ENCODE measurements at places on chromosomes 3 and 15.

- DNase-seq, result peak; percentile 9
Measured at GRCh38 chr15:98503970-98504369, 144.4 kb upstream of the IGF1R start.

DNA sequence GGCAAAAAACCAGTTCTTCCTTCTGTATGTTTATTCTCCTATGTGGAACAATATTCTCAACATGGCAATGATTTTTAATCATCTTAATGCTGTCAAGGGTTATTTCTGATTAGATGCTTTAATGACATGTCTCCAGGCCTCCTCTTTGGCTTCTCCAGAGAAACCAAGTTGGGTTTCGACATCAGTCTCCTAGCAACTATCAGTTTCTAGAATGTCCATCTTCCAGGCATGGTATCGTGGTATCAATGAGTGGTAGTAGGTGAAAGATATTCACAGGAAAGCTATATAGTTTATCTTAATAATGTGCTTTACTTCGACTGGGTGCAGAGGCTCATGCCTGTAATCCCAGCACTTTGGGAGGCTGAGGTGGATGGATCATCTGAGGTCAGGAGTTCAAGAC lies 128.5 kb downstream of the C3orf70 start:
- DNase-seq, result peak; percentile 10

DNA sequence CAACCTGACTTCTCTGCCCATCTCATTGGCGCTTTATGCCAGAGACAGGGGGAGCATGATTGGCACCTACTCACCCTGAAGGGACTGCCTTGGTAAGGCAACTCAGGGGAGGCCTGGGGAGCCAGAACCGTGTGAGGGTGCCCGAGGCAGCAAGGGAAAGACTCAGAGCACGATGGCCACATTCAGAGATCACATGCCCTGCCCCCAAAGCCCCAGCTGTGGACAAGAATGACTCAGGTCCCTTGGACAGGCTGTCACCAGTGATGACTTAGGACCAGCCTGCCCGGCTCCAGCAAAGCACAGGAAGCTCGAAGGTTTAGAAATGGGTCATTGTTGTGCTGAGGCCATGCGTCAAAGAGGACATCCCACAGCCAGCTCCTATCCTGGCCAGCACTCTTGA lies 49.1 kb upstream of the LIMD1 start:
- DNase-seq, result no peak

GRCh38 chr3:186525369-186526255 lies 18.6 kb downstream of the CRYGS start:
- DNase-seq, result no peak

- DNase-seq, result no peak
Measured at GRCh38 chr3:72453706-72454105, 394.5 kb downstream of the SHQ1 start.

DNA sequence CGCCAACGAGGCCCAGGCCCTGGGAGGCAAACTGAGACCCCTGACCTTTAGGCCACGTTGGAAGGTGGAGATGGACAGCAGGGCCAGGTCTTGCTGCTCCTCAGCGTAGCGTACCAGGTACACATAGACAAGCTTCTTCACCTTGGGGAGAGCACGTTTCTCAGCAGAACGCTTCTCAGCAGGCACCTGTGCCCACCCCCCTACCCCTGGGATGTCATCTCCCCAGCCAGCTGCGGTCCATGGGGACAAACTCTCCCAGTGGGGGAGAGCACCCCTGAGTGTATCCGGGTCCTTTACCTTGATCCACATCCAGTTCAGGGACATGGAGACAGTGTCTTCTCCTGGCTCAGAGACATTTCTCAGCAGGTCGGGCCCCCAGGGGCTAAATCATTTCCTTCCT lies 21.0 kb downstream of the AP3B2 start:
- DNase-seq, result no peak

GRCh38 chr3:99131876-99132275 lies 230.4 kb upstream of the DCBLD2 start:
- DNase-seq, result peak; percentile 66

- DNase-seq, result no peak
Measured at GRCh38 chr3:127772827-127773751, 49.2 kb downstream of the MGLL start.

GRCh38 chr3:37862219-37862902 lies 681 bp downstream of the CTDSPL start:
- peak; percentile 74 for DNase-seq

DNA sequence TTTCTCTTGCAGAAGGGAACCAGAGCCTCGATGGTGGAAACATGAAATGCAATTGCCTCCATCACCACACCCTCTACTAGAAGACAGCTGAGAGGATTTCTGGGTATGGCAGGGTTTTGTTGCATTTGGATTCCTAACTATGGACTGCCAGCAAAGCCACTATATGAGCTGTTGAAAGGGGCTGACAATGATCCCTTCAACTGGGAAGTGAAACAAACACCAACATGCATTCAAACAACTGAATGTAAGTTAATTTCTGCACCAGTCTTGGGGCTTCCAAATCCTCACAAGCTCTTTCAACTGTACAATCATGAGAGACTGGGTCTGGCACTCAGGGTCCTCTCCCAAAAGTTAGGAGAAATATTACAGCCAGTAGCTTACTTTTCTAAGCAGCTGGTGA lies 116.7 kb upstream of the PLCL2 start:
- no peak for DNase-seq

DNA sequence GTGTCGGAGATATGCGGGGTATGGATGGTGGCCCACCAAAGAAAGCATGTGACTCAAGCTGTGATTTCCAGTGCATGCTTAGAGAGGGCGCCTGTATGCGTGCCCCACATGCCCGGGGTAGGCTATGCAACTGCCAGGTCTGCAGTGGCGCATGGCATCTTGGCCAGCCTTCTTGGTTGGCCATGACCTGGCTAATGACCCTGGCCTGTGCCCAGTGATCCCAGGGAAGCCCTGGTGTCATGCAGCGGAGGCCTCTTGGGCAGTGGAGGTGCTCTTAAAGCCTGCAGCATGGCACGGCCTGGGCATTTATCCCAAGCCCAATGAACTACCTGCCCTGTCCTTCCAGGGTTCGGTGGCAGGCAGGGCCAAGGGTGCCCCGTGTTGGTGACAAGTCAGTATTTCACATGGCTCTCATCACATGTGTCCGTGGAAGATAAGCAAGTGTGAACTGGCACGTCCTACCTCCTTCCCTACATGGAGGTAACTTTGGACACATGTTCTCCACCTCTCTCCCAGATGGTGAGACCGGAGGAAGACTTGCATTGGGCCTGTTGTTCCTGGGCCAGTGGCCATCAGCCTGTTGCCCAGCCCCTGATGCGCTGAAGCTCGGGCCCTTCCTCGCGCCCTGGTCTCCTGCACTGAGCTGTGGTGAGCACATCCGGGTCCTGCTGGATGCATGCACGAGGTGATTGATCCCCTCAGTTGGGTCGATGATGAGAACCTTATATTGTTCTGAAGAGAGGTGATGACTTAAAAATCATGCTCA lies 192.0 kb downstream of the UBE3A start:
- no peak for DNase-seq

DNA sequence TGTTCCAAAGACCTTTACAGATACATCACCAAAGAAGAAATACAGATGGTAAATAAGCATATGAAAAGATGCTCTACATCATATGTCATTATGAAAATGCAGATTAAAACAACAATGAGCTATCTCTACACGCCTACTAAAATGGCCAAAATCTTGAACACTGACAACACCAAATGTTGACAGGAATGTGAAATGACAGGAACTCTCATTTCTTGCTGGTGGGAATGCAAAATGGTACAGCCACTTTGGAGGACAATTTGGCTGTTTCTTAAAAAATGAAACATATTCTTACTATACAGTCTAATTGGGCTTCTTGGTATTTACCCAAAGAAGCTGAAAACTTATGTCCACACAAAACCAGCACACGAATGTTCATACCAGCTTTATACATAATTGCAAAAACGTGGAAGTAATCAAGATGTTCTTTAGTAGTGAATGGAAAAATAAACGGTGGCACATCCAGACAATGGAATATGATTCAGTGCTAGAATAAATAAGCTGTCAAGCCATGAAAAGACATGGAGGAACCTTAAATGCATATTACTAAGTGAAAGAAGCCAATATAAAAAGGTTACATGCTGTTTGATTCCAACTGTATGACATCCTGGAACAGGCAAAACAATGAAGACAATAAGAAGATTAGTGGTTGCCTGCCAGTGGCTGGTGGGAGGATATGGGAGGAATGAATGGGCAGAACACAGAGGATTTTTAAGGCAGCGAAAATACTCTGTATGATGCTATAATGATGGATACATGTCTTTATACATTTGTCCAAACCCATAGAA lies 81.3 kb upstream of the NEDD4 start:
- DNase-seq, result no peak

- no peak for DNase-seq
Measured at GRCh38 chr3:468172-468571, 271.6 kb downstream of the CHL1 start.

DNA sequence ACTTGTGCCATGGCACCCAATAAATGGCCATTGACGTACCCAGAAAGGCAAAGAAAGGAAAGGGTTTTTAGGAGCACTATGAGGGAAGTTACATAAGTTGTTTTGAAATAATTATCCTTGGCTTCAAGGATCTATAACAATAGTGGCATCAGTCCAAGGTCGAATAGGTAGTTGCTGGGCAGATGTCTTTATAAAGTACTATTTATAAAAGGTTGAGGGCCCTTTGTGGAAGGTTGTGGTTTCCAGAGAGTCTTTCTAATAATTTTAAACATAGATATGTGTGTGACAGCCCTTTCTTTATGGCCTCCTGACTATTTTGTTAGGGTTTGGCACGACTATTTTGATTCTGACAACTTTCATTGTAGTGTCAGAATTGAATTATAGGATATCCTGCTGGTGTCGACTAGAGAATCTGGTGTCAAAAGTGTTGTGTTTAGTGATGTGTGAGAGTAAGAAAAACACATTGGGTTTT lies 260.5 kb downstream of the PYDC2 start:
- DNase-seq, result no peak

GRCh38 chr3:195072916-195073564 lies 197.9 kb downstream of the XXYLT1 start:
- no peak for DNase-seq

- DNase-seq, result peak; percentile 51
Measured at GRCh38 chr15:60584355-60584998, 105.5 kb upstream of the ICE2 start.

DNA sequence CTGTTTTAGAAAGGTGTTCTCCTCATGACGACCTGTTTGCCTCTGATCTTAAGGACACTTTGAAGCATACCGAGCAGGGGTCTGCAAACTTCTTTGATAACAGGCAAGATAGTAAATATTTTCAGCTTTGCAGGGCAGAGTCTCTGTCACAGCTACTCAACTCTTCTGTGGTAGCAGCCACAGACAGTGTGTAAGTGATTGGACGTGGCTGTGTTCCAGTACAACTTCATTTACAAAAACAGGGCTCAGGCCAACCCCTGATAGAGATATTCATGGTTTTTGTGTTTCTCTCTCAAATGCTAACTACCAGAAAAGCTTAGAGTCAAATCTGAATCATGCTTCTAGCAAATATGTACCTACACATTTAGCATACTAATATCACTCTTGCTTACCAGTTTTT lies 51.5 kb downstream of the TGFBR2 start:
- peak; percentile 44 for DNase-seq

DNA sequence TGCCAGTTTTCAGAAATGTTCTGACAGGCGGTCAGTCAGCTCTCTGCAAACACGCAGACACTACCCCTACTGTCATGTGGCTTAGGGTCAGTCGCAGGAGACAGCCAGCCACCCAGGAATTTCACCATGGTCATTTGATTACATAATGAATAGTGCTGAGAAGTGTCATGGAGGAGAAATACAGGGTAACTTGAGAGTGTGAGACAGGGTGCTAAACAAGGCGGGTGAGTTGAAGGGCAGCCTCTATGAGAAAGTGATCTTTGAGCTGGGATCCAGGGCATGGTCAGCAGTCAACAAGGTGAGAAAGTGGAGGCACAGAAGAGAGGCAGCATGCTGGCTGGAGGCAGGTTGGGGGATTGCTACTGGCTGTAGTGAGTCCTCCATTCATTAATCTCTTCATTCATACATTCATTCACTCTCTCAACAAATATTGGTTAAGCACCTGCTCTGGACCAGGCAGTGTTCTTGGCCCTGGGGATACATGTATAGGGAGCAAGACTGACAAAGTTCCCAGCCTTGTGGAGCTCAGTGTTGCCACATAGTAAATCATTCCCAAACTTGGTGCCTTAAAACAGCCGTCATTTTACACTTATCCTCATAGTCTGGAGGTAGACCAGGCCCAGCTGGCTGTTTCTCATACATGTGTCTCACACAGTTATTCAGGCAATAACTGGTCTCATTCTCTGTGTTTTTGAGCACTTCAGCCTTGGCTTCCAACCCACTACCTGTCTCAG lies 14.8 kb downstream of the PXYLP1 start:
- DNase-seq, result no peak

DNA sequence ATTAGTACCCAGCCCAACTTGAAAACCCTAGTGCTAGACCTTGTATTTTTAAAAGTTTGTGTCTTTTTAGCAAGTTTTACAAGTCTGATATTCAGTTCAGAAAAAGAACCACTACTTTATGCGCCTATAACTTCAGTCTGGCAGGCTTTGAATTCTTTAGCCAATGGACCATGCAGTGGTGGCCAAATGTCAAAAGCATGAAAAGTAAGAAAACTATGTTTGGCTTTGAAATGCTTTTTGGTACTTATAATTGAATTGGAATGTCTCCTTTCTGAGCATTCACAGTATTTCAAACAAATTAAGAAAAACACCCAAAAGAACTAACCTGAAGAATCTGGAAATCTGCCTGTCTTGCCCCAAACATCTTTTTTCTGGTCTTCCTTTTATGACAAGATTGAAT lies 12.8 kb downstream of the WDR48 start:
- DNase-seq, result peak; percentile 63

- DNase-seq, result no peak
Measured at GRCh38 chr3:71104556-71104955, 479.0 kb downstream of the FOXP1 start.

- DNase-seq, result peak; percentile 3
Measured at GRCh38 chr3:9224490-9224889, 25.0 kb downstream of the SRGAP3 start.

- no peak for DNase-seq
Measured at GRCh38 chr15:37801529-37801928, 132.9 kb upstream of the TMCO5A start.

- DNase-seq, result no peak
Measured at GRCh38 chr3:721086-721485, 371.7 kb upstream of the CNTN6 start.

- DNase-seq, result no peak
Measured at GRCh38 chr15:92770641-92771040, 115.1 kb upstream of the FAM174B start.

- DNase-seq, result no peak
Measured at GRCh38 chr15:57647071-57647790, 55.5 kb downstream of the MYZAP start.

DNA sequence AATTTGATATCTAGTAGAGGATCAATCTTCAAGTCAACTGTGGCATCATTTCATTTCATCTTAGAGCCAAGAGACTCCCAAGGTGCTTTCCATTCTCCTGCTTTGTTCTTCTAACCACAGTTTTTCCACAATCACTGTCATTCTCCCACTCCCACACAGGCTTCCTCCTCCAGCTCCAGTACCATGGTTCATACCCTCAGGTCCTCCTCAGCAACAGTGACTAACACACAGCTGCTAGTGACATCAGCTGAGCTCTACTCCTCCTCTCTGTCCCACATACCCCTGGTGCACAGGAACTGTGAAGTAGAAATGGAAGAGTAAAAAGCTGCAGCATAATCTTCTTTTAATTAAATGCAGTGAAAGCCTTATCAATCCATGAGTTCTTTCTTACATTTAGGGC lies 200.2 kb upstream of the DPH6 start:
- peak; percentile 68 for DNase-seq

- DNase-seq, result no peak
Measured at GRCh38 chr15:38691377-38691776, 126.8 kb upstream of the RASGRP1 start.

Data from iris pigment epithelial cell (primary cell).